Activated CD8-positive, alpha-beta memory T cell treated with anti-CD3 and anti-CD28 coated beads for 1 hour (primary cell): ENCODE measurements at places on chromosomes 1 and 21.

DNA sequence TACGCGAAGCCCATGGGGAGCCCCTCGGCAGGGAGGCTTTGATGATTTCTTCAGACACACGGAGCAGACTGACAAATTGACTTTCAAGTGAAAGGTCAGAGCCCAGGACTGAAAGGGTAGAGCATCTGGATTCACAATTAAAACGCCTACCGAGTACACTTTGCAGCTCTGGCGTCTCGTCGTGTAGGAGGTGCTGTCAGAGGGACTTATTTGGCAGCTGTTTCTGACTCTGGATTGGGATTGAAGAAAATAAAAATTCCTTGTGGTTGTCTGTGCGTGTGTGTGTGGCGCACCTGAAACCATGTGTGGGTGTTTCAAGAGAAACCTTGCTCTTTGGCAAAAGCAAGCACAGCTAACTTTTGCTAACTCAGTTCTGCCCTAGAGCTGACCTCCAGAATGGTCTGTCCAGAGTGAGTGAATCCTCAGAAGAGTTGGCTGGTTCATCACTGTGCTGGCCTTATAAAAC lies 348.7 kb downstream of the HLX start:
- no peak for DNase-seq

GRCh38 chr1:234154320-234155251 lies 218.7 kb upstream of the COA6 start:
- DNase-seq = no peak

GRCh38 chr21:35070436-35070835 lies 21.3 kb upstream of the RUNX1 start:
- no peak for DNase-seq

DNA sequence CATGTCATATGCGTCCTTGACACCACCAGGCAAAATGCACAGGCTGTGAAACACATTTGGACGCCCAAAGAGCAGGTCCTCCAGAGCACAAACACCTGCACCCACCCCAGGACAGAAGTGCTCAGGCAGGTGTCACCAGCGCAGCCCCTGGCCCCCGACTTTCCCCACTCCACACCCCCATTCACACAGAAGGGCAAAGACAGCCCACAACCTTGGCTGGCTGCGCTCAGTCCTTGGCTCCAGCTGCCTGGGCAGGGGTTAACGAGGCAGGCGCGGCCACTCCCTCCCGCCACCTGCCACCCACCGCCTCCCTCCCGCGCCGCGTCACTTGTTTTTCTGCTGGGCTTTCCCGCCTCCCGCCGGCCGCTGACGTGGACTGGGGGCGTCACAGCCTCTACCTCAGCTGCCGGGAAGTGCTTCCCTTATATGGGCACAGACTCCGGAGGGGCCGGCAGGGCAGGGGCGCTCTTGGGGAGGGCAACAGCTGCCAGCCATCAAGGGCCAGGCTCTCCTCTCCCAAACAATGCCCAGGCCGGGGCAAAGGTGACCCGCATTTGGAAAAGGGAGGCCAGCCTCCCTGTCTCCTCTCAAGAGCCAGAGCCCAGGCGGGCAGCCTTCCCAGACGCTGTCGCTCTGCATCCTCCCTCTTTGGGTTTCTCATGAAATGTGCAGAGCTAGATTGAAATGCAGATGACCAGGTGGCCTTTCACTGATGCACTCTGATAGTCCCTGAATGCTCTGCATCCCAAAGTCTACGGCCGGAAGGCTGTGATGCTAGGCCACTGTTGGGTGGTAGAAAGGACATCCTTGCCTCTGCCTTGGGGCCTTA lies 14.8 kb upstream of the BTG2 start:
- DNase-seq = peak; percentile 96

DNA sequence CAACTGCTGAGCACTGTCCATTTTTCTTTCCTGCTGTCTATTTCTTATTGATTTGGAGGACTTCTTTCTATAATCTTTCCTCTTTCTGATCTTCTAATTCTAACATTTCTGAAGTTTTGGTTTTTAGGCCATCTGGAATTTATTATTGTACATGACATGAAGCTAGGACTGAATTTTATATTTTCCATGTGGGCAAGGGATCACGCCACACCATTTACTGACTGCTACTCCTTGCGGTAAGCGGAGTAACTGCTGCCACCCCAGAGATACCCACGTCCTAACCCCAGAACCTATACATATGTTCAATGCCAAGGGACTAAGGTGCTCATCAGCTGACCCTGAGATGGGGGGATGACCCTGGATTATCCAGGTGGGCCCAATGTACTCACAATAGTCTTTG lies 70.6 kb downstream of the NPHP4 start:
- DNase-seq = no peak

DNA sequence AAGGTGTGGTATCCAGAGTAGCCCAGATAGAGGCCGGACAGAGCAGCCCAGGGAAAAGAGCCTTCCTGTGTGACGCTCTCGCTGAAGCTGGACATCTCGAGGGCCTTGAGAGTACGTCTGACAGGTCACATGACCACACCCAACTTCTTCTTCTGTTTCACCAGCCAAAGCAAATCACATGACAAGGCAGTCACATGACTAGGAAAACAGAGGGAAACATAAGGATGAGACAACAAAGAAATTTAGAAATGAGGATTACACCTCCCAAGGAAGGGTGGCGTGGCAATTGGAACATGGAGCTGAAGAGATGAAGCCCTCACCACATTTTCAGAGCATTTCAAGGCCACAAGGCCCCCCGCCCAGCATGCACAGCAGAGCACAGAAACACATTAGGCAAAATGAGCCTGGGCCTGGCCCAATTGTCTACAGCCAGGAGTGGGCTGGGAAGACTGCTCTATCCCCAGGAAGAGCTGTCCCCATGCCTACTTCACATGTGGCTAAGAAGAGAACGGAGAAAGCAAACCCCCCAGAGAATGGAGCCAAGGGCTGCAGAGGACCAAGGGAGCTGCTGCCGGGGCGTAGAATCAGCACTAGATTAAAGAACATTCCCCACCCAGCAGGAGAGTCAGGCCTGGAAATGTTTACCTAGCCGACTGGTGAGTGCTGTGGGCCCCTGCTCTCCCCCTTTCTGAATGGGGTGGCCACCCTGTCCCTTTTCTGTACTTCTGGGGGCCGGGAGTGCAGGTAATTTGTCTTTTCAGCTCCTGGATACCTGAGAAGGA lies 305.1 kb downstream of the NPHP4 start:
- DNase-seq = no peak

GRCh38 chr1:15420853-15421465 lies 11.3 kb downstream of the EFHD2 start:
- DNase-seq = no peak
